ENCODE measurements at places on chromosomes 7 and 10.

- no peak for DNase-seq
Observed at GRCh38 chr7:5287802-5288201, 5.1 kb downstream of the SLC29A4 start.

DNA sequence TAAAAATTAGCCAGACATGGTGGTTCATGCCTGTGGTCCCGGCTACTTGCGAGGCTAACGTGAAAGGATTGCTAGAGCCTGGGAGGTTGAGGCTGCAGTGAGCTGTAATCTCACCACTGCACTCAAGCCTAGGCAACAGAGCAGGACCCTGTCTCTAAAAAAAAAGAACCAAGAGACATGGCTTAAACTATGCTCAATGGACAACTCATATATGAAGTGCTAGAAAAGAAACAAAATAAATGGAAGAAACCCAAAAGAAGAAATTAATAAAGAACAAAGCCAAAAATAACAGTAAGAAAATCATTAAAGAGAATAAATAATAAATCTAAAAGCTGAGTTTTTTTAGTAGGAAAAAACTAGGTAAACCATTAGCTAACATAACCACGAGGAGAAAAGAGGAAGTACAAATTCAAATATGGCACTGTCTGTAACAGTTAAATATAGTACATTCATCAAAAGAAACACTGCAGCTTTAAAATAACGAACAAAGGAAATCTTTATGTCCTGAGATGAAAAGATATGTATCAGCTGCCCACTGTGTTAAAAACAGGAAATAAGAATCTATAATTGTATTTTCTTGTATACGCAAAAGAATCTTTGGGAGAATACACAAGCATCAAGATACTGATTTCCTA is 48.7 kb downstream of the UPF2 start:
- no peak for DNase-seq

DNA sequence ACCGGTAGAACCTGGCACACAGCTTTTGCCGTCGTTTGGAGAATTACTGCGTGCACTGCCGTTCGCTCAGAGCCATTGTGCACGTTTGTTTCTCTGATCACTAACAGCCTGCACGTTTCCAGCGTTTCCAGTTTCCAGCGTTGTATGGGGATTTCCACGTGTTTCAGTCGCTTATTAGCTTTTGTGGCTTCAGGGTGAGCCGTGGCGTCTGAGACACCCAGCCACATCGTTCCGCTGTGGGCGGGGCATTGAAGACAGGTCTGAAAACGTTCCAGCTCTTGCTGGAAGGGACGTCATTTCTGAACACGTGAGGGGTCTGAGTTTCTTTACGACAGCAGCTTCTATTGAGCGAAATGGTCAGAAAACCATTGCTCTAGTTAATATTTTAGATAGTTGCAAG is 164.8 kb downstream of the DNAJB6 start:
- DNase-seq: no peak

DNA sequence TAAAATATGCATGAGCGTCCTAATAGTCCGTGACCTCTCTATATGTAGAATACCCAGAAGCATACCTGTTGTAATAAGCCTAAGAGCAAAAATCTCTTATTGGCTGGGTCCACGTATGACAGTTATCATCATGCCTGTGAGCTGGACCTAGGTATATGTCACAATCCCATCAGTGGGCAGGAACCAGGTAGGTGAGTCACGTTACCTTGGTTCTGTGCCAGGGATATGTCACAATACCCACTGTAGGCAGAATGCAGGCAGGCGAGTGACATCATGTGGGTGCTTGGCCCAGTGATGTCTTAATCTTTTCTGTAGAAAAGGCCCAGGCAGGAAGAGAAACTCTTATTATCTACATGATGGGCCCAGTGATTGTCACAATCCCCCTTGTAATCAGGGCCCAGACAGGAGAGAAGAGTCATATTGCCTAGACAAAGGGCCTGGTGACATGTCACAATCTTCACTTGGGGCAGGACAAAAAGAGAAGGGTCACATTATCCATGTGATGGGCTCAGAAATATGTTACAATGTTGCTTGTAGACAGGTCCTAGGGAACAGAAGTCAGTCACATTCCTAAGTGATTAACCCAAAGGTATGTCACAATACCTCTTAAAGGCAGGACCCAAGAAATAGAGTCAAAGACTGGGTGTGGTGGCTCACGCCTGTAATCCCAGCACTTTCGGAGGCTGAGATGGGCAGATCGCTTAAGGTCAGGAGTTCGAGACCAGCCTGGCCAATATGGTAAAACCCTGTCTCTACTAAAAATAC is 12.9 kb upstream of the ZNF736 start:
- DNase-seq: no peak

- DNase-seq: no peak
Observed at GRCh38 chr7:110607050-110607857, 483.7 kb upstream of the LRRN3 start.

DNA sequence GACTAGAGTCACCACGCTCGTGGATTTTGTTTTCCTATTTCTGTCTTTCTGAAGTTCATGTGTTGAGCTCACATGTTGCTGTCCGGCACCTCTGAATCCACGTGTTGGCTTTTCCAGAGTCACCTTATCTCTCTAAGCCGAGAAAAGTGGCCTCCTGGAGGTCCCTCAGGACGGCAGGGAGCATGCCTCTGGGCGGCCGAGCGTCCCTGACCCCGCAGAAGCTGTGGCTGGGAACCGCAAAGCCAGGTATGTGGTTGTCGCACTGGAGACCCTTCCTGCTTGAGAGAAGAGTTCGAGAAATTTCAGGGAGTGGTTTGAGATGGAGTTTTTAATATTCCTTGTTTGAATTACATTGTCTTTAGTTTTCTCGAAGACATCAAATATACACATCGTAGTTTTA is 12.6 kb downstream of the IQCE start:
- no peak for DNase-seq

- no peak for DNase-seq
Observed at GRCh38 chr10:48767373-48768143, 82.9 kb downstream of the WDFY4 start.

DNA sequence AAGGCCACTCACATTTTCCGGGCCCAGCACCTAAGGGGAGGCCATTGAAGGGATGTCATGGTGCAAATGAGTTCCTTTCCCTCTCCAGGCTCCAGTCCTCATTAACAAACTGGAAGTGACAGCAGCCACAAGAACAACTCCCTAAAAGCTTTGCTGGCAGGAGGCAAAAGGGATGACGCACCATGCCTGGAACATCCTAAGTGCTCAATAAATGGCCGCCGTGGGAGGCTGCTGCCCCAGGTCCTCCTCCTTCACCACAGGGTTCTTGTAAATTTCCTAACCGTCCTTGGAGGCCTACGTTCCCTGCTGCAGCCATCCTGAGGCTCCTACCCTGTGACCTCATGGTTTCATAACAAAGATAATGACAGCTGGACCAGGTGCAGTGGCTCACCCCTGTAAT is 41.3 kb upstream of the CAMK1D start:
- no peak for DNase-seq

DNA sequence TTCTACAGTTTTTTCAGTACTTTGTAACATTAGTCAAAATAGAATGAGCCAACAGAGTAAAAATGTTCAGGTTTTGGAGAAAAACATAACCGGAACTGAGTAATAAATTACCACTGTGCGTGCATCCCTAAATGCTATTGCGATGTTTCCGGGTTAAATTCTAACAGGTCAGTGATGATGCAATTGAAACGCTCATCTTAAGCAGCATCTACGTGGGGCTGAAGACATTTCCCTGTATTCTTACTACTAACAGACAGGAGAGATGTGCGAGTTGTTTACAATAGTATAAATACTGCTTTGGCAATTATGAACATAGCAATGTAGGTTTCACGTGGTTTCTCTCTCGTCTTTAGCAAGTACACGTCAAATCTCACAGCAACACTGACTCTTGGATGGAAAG is 149.4 kb downstream of the USP6NL start:
- no peak for DNase-seq

GRCh38 chr10:103839519-103839871 is 15.9 kb downstream of the SH3PXD2A start:
- no peak for DNase-seq

DNA sequence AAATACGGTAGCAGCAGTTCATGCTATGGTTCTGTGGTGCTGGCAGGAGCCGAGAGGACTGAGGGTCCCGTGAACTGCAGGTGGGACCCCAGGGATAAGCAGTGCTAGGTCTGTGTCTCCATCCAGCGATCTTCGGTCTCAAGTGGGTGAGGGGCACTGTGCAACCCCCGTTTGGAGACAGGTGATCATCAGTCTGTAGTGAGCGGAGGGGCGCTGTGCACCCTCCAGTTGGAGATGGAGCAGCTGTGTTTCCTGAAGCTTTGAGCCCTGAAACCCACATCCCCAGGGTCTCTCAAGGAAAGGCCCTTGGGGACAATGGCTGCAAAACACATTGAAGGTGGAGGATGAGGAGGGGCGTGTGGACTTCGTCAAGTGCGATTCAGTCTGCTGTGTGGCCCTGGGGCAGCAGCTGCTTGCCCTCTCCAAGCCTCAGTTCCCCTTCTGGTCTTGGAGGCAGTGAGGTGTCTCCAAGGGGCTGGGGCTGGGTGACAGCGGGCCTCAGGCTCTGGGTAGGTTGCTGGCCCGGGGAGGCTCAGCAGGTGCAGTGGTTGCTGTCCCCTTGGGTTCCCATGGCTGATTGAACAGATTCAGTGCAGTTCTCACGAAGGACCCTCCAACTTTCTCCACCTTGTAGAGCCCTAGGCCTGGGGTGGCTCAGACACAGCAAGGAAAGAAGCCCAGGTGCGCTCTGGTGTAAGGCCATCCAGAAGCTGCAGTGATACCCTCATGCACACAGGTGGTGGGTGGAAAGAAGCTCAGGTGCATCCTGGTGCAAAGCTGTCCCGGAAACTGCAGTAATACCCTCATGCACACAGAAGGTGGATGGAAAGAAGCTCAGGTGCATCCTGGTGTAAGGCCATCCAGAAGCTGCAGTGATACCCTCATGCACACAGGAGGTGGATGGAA is 160.6 kb downstream of the ADARB2 start:
- no peak for DNase-seq
